ENCODE measurements at places on chromosomes 1 and 21.
A peak's percentile ranks its signal among the peaks of the same experiment; 100 is the strongest.

DNA sequence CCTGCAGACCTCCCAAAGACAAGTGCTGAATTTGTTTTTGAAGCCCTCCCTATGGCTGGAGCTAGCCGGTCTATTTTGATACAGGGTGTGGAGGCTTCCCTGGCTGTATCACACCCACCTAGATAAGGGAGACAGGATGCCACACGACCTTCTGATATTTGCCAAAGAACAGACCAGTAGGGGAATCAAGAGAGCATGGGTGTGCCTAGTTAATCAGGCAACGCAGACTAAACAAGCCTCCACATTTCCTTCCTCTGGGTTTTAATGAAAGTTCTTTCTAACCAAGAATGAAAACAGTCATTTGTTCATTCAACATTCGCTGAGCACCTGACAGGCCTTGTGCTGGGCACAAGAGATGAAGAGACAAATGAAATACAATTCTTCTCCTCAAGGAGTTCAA, 446.8 kb downstream of the PLPP3 start:
- no peak overlapping the region for H3K27ac ChIP-seq
- H3K4me1 ChIP-seq = no peaks in the 10 kb centered on the region
- H3K36me3 ChIP-seq = no peaks in the 10 kb centered on the region
- no peak for DNase-seq
- no peaks in the 10 kb centered on the region for H3K27me3 ChIP-seq
- H3K4me3 ChIP-seq = no peak overlapping the region

DNA sequence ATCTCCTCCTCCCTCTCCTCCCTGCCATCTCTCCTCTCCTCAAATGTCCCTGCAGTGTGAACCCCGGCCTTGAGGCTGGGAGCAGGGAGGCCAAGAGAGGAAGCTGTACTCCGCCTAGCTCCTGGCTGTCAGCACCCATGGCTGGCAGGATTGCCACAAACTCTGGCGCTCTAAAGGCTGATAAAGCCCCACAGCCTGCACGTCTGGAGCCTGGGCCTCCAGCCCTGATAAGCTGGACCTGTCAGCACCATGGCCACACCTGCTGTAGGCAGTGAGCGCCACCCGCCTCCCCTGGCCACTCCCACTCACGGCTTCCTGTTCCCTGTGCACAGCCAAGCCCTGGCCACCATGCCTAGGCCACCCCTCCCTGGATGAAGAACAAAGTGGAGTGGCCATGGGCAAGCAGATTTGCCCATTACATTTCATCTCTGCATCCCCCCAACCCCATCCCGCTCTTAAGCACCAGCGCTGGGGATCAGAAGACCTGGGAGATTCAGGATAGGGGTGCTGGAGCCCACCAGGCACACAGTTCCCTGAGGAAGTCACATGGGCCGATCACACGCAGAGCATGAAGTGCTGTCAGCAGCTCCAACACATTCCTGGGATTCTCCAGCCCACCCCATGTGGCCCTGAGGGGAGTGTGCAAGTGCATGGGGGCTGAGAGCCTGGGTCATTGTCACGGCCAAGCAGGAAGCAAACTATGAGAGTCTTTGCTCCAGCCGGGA, 24.2 kb upstream of the NPPB start:
- no peak overlapping the region for H3K4me3 ChIP-seq
- no peaks in the 10 kb centered on the region for H3K36me3 ChIP-seq
- DNase-seq = no peak
- H3K27me3 ChIP-seq = peaks cover 27% of the 10 kb centered on the region
- no peaks in the 10 kb centered on the region for H3K4me1 ChIP-seq

DNA sequence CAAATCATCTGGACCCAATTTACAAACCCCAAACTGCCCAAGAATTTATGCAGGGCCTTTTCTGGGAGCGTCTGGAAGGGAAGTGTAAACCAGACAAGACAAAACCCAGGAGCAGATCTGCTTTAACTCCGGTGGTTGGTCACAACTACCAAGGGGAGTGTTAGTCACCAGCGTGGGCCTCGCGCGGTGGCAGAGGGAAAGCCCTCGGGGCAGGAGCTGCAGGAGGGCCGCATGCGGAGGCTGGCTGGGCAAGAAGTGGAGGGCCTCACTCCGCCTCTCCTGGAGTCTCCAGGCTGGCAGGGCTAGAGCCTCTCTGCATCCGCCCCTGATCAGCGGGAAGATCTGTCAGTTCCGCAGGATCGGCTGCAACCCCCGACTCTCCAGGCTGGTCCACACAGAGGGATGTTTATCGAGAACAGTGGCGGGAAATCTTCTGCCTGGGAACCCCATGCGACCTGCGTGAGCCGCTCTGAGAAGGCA, 2.0 kb downstream of the COL24A1 start:
- no peak overlapping the region for H3K27ac ChIP-seq
- peaks cover 28% of the 10 kb centered on the region for H3K27me3 ChIP-seq
- H3K36me3 ChIP-seq = no peaks in the 10 kb centered on the region
- H3K4me3 ChIP-seq = no peak overlapping the region
- H3K4me1 ChIP-seq = no peaks in the 10 kb centered on the region

DNA sequence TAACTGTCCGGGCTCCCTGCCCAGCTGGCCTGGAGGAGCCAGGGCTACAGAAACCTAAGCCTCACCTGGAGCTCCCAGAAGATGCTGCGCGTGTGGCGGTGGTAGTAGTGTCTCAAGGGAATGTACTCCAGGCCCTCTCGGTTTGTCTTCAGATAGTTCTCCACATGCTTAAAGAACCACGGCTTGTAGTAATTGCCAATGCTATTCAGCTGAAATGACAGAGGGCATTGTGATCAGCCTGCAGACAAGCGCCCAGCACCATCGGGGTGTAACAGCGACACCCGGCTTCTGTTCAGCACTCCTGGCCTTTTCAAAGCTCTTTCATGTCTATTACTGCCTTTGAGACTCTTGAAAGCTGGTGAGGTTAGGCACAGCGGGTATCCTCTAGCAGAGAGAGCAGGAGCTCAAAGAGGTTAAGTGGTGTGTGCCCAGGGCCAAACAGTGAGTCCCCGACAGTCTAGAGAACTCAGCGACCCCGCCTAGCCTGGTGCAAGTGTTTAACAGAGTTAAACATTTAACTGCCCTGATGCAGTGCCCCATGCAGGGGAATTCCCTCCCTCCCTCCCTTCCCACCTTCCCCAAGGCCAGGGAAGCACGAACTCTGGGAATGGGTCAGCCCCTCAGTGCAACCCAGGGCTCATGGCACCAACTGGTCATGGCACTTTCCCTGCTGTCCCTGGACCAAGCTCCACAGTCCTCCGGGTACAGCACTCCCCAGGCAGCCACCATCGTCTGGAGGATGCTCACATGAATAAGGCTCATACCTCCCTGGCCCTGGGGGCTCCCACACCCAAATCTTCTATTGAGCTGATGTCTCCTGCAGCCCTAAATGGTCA, 21.5 kb downstream of the DHCR24 start:
- no peaks in the 10 kb centered on the region for H3K4me1 ChIP-seq
- peaks cover 3% of the 10 kb centered on the region for H3K36me3 ChIP-seq
- H3K4me3 ChIP-seq = no peak overlapping the region
- no peaks in the 10 kb centered on the region for H3K27me3 ChIP-seq
- DNase-seq = no peak

DNA sequence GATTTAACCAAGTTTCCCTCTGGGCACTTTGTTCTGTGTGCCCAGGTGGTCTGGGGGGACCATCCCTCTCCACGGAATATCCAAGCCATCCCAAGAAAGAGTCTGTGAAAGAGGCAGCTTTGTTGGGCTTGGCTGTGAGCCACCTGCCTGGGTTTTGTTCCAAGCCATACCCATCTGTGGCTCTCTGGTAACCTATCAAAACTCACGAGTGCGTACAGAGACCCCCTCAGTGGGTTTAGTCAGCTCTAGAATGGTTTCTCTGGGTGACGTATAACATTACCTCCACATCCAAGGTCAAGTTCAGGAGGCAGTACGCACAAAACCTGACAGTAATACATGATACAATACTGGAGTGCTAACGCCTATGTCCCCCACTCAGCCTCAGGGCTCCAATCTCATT, 54.2 kb downstream of the DNTTIP2 start:
- no peak for DNase-seq
- no peaks in the 10 kb centered on the region for H3K27me3 ChIP-seq
- no peaks in the 10 kb centered on the region for H3K36me3 ChIP-seq
- H3K27ac ChIP-seq = no peak overlapping the region
- no peaks in the 10 kb centered on the region for H3K4me1 ChIP-seq

DNA sequence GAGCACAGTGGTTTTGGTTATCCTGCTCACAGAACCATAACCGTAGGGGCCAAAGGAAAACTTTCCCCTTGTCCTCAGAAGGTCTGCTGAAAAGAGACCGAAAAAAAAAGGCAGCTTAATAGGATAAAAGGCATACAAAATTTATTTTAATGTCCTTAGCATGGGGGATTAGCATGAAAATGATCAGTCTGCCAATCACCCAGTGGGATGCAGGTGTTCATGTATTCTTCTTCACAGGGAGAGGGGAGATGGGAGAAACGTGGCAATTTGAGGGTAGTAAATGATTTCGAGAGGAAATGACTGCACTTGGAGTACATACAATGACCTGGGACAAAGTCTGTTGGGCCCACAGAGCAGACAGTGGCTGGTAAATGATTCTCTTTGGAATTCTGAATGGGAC, 194.0 kb downstream of the AJAP1 start:
- no peak for DNase-seq
- no peak overlapping the region for H3K4me3 ChIP-seq
- H3K36me3 ChIP-seq = no peaks in the 10 kb centered on the region
- peaks cover 19% of the 10 kb centered on the region for H3K27me3 ChIP-seq
- H3K4me1 ChIP-seq = no peaks in the 10 kb centered on the region

- no peak overlapping the region for H3K4me3 ChIP-seq
- no peaks in the 10 kb centered on the region for H3K4me1 ChIP-seq
- H3K27me3 ChIP-seq = no peaks in the 10 kb centered on the region
- DNase-seq = no peak
- H3K36me3 ChIP-seq = peaks cover 64% of the 10 kb centered on the region
These were observed 66.6 kb downstream of the MTR start for GRCh38 chr1:236861560-236862218.

GRCh38 chr1:26307363-26307781, 936 bp upstream of the UBXN11 start:
- H3K27me3 ChIP-seq = no peaks in the 10 kb centered on the region
- H3K36me3 ChIP-seq = peaks cover 8% of the 10 kb centered on the region

DNA sequence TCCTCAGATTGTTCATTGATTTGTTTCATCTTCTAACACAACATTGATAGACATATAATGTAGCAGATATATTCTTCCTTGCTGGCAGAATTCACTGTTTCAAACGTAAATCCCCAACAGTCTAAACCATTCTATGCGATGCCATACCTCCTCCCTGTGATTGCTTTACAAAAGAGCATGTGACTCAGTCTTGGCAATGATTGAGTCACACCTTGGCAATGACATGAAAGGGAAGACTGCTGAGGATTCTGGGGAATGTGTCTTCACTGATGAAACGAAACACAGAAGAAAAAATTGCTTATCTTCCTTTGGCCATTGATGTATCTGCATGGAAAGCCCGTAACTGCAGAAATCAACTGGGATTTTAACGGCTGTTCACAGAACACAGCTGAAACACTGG, 409.6 kb upstream of the ZRANB2 start:
- DNase-seq = no peak
- no peak overlapping the region for H3K4me3 ChIP-seq
- no peaks in the 10 kb centered on the region for H3K27me3 ChIP-seq

GRCh38 chr1:27759236-27759635, 13.8 kb upstream of the STX12 start:
- H3K27ac ChIP-seq = peak overlapping the region; percentile 51
- H3K27me3 ChIP-seq = no peaks in the 10 kb centered on the region
- H3K4me1 ChIP-seq = no peaks in the 10 kb centered on the region
- peaks cover 59% of the 10 kb centered on the region for H3K36me3 ChIP-seq
- no peak for DNase-seq

DNA sequence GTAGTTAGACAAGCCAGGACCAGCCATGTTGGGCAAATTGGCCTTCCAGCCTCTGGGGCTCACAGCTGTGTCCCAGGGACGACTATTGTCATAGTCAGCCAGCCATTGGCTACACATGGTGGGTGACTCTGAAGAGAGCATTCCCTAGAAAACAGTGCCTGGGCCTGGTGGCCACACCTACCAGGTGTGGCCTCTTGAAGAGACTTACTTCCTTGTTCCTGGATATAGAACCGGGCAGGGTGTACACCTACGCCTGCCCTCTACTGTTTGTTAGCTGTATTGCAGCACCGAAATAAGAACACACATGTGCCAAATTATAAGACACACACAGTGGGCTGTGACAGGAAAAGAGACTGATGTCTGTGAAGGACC, 134.6 kb upstream of the ARHGEF16 start:
- no peak overlapping the region for H3K4me3 ChIP-seq
- no peaks in the 10 kb centered on the region for H3K36me3 ChIP-seq
- peaks cover 12% of the 10 kb centered on the region for H3K27me3 ChIP-seq
- DNase-seq = no peak
- peak overlapping the region; percentile 28 for H3K27ac ChIP-seq

DNA sequence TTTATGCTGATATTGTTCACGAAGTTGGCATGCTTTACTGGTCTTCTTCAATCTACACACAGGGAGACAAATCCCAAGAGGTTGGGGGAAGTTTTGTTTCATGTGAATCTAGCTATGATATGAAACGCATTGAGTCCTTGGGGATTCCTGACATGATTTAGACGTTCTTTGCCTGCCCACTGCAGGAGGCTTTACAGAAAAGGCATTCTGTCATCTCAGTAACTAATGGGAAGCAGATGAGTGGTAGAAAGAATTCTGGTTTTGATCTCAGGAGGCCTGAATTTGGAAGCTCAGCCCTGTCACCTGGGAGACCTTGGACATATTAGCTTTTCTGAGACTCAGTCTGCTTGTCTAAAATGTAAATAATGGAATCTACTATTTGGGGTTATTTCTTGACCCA, 383.0 kb upstream of the NFIA start:
- H3K4me1 ChIP-seq = no peaks in the 10 kb centered on the region
- no peak overlapping the region for H3K27ac ChIP-seq
- DNase-seq = no peak
- no peaks in the 10 kb centered on the region for H3K36me3 ChIP-seq
- H3K4me3 ChIP-seq = no peak overlapping the region

DNA sequence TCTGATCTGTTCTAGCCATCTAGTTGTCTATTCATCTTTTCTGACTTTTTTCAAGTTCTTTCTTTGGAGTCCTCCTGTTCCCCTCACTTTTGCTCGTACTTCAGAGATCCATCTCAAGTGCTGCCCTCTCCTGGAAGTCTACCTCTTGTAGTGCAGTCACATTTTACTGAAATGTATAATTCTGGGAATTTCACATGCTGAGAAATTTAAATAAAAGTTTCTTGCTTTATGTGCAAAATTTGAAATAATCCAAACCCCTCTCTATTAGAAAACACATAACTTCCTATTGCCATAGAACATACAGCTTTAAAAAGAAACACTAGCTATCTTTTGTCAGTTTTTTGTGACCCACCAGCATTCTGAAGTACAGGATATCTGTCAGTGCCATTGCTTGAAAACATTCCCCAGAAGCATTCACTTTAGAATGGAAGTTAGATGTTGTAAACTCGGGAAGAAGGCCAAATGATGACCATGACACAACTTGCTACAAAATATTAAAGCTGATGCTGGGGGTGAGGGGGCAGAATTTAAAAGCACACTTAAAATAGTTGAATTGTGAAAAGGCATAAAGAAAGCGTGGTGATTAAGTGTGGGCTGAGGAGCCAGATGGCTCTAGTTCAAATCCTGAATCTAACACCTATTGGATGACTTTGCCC, 22.0 kb downstream of the RLF start:
- no peak overlapping the region for H3K4me3 ChIP-seq
- H3K36me3 ChIP-seq = peaks cover 10% of the 10 kb centered on the region
- peak overlapping the region; percentile 67 for H3K27ac ChIP-seq

GRCh38 chr1:46203738-46204405, 738 bp downstream of the LURAP1 start:
- H3K4me1 ChIP-seq = peaks cover 3% of the 10 kb centered on the region
- no peak for DNase-seq
- H3K27me3 ChIP-seq = peaks cover 7% of the 10 kb centered on the region
- H3K36me3 ChIP-seq = peaks cover 6% of the 10 kb centered on the region
- peak overlapping the region; percentile 29 for H3K4me3 ChIP-seq
